ENCODE measurements at places on chromosomes 13 and 19.

- no peak for DNase-seq
Observed at GRCh38 chr19:14603990-14604387, 21.1 kb downstream of the CLEC17A start.

DNA sequence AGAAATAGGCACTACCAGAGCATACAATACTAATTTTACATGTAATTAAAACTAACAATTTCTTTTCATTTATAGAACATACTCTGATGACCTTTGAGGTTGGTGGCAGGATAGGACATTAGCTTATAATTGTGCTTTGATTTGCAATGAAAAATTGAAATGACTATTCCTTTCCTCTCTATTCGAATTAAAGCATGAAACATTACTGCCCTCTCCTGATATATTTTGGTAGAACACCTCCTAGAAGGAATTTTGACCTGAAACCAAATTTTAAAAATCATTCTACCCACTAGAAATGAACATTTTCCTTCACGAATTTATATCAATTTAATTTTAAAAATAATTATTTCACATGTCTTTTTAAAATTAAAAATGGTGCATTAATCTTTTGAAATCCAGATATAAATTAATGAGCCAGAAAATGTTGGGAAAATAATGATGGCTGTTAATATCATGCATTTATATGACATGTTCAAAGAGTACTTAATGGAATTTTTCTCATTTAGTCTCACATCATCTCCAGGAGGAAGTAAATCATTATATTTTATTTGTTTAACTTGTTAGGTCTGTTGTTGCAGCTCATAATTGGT is 556.3 kb upstream of the ARGLU1 start:
- DNase-seq, result no peak

GRCh38 chr13:61466280-61466679 is 50.6 kb upstream of the PCDH20 start:
- no peak for DNase-seq

GRCh38 chr19:10551698-10552301 is 8.1 kb downstream of the ATG4D start:
- peak; percentile 31 for DNase-seq

DNA sequence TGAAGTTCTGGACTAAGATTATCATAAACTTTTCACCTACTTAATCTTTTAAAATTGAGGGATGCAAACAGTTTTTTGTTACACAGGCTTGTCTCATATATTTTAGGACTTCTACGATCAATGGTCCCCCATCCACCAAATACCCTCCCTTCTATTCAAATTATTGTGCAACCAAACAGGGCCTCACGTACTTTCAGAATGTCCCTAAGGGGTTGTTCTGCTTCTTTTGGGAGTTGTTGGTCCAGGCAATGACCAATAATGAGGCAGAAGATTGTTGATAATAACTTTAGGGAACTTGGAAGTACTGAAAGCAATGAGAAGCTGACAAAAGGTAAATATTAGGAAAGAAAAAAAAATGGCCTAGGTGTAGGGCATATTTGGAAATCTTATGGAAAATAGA is 2.9 kb downstream of the DNAJC15 start:
- no peak for DNase-seq

DNA sequence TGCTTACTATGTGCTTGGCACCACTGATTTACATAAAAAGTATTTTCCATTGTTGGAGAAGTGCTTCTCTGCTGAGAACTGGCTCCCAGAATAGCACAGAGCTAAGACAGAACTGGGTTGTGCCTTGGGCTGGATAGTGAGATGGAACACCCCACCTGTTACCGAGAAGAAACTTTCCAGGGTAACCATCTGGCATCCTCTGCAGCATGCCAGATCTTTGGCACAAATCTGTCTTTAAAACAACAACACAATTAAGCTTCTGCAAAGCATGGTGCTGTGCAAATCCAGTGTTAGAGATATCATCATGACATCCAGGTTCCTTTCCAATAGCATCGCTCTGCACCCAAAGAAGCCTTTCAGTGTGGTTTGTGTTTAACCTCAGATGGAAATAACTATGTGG is 202.5 kb upstream of the RFC3 start:
- no peak for DNase-seq

DNA sequence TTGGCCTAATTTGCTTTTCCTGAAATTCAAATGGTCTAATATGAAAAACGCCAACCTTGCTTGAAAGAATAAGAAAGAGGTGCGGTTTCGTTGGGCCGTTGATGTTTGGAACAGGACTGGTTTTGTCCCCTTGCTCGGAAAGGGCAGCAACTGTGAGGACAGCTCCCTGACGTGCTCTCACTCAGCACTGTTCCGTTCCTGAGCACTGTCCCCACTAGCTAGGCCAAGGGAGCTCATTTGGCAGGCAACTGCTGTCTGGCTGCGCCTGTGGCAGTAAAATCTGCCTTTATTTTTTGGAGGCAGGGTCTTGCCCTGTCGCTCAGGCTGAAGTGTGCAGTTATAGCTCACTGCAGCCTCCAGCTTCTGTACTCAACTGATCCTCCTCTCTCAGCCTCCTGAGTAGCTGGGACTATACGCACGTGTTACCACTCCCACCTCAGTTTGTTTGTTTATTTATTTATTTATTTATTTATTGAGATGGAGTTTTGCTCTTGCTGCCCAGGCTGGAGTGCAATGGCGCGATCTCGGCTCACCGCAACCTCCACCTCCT is 4.5 kb downstream of the LDLR start:
- DNase-seq, result no peak

GRCh38 chr13:90510319-90510718 is 837.2 kb upstream of the MIR17HG start:
- no peak for DNase-seq

GRCh38 chr19:46579361-46579879 is 21.7 kb upstream of the CALM3 start:
- peak; percentile 30 for DNase-seq

- DNase-seq, result no peak
Observed at GRCh38 chr13:60032851-60033250, 130.9 kb downstream of the DIAPH3 start.

DNA sequence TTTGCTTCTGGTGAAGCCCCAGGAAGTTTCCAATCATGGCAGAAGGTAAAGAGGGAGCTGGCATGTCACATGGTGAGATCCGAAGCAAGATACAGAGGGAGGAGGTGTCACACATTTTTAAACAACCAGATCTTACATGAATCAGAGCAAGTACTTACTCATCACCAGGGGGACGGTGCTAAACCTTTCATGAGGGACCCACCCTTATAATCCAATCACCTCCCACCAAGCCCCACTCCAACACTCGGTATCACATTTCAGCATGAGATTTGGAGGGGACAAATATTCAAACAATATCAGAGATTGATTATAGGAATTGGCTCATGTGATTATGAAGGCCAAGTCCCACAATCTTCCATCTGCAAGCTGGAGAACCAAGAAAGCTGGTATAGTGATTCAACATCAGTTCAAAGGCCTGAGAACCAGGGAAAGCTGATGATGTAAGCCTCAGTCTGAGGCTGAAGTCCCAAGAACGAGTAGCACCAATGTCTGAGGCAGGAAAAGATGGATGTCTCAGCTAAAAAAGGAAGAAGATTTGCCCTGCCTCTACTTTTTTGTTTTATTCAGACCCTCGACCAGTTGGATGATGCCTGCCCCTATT is 58.6 kb upstream of the WDFY2 start:
- DNase-seq, result no peak

DNA sequence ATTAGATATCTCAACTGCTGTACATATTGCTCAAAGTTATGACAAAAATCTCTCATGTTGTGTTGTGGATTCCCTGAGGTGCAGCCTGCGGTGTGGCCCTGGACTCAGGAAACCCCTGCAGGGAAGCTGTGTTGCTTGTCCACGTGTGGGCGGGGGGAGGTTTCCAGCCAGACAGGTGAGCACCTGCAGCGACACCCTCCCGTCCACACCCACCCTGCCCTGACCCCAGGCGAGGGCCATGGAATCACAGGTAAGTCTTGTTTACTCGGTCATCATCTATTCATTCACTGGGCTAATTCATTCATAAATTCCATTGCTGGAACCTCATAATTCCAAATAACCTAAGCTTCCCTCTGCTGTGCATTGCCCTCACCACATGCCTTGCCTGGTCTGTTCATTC is 14.1 kb downstream of the PLPP2 start:
- DNase-seq, result no peak

- DNase-seq, result peak; percentile 72
Observed at GRCh38 chr13:46184277-46184699, 2.3 kb upstream of the LCP1 start.

GRCh38 chr13:95160112-95160906 is 140.9 kb downstream of the ABCC4 start:
- DNase-seq, result no peak

DNA sequence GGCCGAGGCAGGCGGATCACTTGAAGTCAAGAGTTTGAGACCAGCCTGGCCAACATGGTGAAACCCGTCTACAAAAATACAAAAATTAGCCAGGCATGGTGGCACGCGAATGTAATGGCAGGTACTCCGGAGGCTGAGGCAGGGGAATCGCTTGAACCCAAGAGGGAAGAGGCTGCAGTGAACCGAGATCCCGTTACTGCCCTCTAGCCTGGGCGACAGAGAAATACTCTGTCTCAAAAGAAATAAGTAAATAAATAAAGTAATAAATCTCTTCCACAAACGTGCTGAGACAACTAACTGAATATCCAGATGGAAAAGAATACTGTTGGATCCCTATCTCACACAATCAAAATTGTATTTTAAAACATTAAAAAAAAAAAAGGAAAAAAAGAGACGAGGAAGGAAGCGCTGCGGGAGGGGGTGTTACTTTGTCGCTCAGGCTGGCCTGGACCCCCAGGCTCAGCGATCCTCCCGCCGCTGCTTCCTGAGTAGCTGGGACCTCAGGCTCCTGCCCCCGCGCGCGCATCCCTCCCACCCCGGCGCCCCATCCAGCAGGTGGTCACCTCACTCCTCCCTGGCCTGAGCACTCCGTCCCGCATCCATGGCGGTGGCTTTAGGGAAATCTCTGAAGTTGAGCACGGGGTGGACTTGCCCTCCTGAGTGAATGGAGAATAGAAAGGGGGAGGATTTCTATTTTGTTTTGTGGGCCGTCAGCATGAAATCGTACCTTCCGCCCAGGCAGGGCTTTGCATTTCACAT is 628 bp upstream of the ZNF813 start:
- no peak for DNase-seq

DNA sequence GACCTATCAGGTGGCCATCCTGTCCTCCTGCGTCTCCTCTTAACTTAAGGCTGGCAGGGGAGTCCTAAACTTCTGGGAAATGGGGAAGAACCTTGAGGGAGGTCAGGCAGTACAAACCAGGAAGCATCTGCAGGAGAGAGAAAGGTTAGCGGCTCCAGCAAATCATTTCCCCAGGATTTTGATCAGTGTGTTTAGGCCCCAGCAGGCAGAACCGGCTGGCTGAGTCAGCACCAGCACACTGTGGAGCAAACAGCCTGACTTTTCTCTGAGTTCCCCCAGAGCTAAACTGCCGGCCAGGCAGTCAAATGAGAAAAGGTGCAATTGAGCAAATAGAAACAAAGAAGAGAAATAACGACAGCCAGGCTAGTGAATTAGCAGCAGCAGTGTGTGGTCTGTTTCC is 46.7 kb upstream of the MEDAG start:
- no peak for DNase-seq

DNA sequence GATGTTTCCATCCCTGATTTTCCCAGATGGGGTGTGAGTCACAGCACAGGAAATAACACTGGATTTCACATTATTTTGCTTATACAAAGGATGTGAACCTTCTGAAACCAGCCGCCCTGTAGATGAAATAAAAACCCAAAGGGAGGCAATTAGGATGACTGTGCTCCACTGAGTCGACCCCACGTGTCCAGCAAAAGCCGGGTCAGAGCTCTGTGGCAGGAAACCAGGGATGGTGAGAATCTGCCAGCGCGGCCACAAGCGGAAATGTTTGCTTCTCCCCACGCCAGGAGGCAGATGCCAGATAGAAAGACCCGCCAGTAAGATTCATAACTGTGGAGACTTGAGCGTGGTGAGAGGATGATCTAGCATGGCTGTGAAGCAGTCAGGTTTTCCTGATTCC is 764.4 kb downstream of the LIG4 start:
- no peak for DNase-seq

GRCh38 chr13:35744566-35745178 is 268.2 kb upstream of the MAB21L1 start:
- DNase-seq, result no peak

DNA sequence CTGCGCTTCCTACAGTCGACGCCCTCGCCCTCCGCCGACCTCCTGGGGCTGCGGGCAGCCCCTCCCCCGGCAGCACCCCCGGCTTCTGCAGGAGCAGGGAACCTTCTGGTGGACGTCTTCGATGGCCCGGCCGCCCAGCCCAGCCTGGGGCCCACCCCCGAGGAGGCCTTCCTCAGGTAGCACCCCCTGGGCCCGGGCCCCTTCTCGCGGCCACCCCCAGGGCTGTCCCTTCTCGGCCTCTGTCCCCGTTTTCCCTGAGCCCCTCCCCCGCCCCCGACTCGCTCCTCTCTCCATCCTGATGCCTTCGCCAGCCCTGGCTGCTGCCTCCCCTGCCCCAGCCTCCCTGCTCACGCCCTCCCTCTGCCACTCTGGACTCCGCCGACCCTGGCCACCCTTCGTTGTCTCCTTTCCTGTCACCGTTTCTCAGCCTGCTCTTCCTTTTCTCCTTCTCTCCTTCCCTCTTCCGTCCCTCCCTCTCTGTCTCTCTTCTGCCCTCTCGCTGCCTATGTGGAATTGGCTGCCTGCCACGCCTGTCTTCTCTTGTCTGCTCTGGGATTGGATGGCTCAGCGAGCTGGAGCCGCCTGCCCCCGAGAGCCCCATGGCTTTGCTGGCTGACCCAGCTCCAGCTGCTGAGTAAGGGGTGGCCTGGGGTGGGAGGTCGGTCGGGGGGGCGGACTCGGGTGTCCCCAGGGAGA is 11.0 kb downstream of the FUZ start:
- DNase-seq, result no peak

GRCh38 chr19:5086725-5087439 is 118.0 kb downstream of the KDM4B start:
- DNase-seq, result no peak

- DNase-seq, result no peak
Observed at GRCh38 chr13:99689955-99690354, 188.7 kb downstream of the TM9SF2 start.

DNA sequence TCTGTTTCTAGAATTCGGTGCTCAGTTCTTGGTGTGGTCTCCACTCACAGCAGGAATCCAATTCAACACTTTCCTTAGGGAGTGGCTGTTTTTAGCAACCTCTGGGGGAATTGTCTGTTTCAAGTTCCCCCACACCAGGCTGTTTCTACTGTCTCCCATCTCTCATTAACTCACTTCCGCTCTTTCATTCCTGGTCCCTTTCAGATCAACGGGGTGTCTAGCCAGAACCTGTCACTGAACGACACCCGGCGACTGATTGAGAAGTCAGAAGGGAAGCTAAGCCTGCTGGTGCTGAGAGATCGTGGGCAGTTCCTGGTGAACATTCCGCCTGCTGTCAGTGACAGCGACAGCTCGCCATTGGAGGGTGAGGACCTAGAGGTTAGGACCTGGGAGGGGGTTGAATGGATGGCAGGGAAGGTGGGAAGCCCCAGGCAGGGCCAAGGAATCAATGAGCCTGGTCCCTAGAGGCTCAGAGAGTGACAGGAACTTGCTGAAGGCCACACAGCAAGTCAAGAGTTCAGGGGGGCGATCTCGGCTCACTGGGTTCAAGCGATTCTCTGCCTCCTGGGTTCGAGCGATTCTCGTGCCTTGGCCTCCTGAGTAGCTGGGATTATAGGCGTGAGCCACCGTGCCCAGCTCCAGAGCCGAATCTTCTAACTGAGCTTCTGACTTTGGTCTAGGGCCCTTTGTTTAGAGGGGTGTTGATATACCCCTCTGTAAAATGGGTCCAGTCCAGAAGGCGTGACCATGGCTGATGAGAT is 25.5 kb downstream of the TJP3 start:
- no peak for DNase-seq

- no peak for DNase-seq
Observed at GRCh38 chr13:60267498-60268202, 103.9 kb upstream of the DIAPH3 start.

All from stimulated activated CD4-positive, alpha-beta T cell treated with anti-CD3 and anti-CD28 coated beads, Interleukin-4, amount 100 ng/mL, for 4 hours (primary cell).